Dorsolateral prefrontal cortex (tissue), 122 donors: ENCODE measurements at places on chromosomes 3 and 15.

- DNase-seq, result no peak
Observed at GRCh38 chr3:71956069-71956340, 171.1 kb upstream of the PROK2 start.

GRCh38 chr3:78698431-78698830 lies 1069.4 kb downstream of the ROBO1 start:
- no peak for DNase-seq

DNA sequence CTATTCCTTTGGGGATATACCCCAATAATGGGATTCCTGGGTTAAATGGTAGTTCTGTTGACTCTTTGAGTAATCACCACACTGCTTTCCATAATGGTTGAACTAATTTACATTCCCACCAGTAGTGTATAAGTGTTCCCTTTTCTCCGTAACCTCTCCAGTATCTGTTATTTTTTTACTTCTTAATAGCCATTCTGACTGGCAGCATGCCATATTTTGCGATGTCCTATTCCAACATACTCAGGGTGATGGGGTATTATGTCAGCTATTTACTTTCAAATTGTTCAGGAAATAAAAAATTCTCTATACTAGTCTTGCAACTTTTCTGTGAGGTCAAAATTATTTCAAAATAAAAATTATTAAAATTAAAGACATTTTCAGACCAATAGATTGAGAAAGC lies 9.1 kb upstream of the PARP14 start:
- DNase-seq, result no peak

GRCh38 chr15:39078026-39078425 lies 502.9 kb upstream of the THBS1 start:
- no peak for DNase-seq

- DNase-seq, result no peak
Observed at GRCh38 chr15:98216166-98216565, 255.7 kb downstream of the ARRDC4 start.

DNA sequence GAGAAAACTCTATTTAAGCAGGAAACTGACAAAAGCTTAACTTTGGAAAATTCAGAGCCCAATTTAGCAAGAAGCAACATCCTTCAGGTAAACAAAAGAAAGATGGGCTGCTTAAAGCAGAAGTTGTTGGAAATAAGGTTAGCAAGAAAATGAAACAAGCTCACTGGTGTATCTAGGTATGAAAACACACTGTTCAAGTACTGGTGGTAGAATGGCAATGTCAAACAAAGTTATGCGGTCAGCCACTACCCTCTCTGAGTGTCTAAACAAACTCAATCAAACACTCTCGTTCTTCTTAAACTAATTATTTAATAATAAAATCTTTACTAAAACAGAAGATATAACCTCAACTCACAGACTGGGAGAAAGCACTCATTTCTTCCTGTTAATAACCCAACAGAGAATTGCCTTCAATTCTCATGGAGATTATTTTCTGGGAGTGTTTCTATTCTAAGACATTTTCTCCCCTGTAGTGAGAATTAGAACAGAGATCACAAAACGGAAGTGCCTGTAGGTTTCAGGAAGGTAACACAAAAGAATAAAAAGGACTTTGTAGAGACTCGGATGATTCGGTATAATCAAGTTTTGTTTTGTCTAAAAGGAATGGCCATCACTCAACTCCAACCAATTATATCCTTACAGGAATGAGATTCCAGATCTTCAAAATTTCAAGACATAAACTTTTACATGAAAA lies 28.9 kb downstream of the PRICKLE2 start:
- DNase-seq, result no peak
